NCI-H69 (cell line): ENCODE measurements at places on chromosomes 2 and 18.

DNA sequence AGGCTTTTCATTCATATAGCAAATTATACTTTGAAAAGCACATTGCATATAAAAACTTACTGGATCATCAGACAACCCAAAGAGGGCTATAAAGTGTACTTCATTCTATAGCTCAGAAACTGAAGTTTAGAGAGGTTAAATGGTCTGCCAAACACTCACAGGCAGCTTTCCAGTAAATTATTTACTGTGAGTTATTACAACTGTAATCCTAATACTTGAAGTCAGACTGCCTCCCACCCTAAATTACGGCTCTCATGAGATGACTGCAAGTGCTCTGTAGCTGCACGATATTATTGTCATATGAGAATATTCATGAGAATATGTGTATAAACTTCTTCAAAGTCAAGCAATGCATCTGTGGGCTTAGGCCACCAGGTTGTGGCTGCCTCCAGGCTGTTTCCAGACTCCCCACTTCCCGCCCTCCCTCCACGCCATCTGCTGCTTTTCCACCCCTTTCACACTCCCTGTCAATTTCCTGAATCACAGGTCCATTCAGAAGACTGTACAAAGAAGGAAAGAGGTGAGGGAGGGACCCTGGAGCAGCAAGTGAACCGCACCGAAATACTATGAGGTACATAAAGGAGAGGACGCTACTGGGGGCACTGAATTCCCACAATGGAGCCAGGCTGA, 111.1 kb upstream of the SPOPL start:
- peak; percentile 95 for DNase-seq

GRCh38 chr2:175010848-175011254, 5.7 kb upstream of the CHN1 start:
- peak; percentile 91 for DNase-seq

- no peak for DNase-seq
Measured at GRCh38 chr2:283996-284794, 3.7 kb downstream of the ALKAL2 start.

DNA sequence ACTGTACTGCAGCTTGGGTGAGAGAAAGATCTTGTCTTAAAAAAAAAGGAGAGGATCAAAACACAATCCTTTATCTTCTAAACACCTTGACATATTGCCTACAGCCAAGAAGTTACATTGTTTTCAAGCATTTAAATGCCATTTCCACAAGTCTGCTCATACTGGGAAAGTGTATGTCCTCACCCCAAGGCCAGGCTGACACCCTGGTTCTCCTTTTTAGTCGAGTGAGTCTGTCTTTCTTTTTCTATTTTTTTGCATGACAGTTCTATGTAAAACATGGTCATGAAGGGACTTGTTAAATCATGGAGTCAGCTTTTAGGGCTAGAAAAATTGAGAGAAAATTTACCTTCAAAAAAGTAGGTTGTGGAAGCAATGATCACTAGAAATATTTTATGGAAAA, 233.3 kb downstream of the FAM210A start:
- DNase-seq = no peak

DNA sequence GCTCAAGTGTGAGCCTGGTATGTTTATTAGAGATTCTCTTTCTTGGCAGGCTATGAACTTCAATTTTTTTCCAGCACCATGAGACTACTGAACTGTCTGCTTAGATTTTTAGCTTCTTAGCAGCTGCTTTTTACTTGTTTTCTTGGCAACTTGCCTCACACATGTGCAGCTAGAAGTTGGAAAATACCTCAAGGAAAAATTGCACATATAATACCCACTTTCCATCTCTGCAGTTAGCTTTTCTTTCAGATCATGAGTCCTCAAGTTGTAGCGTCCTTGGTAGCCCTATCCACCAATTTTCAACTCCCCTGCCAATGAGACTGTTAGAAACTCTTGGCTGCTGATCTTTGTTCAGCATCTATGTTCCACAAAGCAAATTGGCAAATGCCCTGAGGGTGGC, 302.1 kb downstream of the HRH4 start:
- no peak for DNase-seq

GRCh38 chr2:144995482-144995881, 475.6 kb upstream of the ZEB2 start:
- no peak for DNase-seq

GRCh38 chr18:52992041-52992440, 652.0 kb downstream of the DCC start:
- peak; percentile 66 for DNase-seq

GRCh38 chr2:156517419-156517818, 81.2 kb downstream of the GPD2 start:
- DNase-seq = no peak

- no peak for DNase-seq
Measured at GRCh38 chr2:3650140-3650920, 7.7 kb upstream of the ALLC start.

DNA sequence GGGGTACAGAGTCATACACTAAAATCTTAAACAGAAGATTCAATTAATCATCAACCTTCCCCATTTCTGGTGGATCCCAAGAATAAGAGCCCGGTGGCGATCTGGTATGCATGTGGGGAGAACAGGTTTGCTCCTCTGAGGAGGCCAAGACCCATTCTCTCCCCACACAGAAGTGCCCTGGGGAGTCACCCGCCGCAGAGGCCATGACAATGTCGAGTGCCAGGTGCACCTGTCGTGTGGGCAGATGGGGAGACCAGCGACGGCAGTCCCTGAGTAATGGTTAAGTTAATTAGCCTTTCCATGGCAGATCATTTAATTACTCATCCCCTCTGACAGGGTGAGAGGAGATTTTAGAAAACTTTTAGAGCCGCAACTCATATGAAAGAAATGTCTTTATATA, 345.0 kb downstream of the NCKAP5 start:
- no peak for DNase-seq

DNA sequence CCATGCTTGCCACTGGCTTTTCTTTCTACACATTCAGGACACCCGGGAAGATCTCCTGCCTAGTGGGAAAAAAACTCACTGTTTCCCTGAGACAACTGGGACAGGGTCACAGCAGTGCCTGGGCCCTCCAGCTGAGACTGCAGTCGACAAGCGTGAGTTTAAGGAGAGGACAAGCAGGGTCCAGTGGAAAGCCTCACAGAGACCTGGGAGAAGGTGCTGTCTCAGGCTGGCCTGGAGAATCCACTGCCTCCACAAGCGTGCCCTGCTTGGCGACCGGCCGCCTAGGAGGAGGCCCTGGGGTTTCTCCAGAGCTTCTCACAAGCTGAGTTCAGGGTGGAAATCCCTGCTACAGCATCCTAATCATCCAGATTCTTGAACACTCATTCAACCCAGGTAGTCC, 519.6 kb upstream of the RAB6C start:
- DNase-seq = no peak

DNA sequence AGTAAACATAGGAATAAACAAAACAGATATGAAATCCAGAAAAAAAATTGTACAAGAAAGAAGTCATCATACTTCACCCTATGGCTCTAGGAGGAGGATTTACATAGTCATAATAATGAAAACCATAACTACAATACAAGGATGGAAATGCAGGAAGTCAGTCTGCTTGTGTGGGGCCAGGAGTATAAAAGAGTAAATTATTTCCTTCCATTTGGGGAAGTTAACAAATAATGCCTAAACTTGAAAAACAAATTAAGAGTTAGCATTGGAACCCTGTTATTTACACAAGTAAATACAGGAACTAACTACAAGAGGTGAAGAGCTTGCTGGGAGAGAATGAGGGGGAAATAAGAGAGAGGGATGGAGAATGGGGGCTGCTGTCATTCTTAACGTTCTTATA, 15.4 kb downstream of the TMEM163 start:
- no peak for DNase-seq

DNA sequence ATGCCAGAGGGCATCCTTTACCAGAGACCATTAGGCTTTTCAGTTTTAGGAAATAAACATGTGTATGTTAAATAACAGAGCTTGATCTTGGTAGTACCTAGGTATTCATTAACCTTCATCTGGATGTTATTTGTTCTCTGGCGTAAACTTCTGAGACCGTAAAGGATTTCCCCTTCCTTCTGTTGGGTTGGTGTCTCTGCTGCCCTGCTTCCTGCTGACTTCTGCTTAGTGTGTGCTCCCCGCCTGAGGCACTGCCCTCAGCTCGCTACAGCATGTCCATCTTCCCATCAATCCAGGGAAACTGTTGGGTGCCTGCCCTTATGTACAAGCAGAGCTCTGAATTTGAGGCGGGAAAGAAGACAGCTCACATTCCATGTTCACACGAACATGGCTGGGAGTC, 177.9 kb downstream of the TPGS2 start:
- peak; percentile 89 for DNase-seq

- DNase-seq = no peak
Measured at GRCh38 chr2:64401529-64401880, 52.5 kb upstream of the LGALSL start.

DNA sequence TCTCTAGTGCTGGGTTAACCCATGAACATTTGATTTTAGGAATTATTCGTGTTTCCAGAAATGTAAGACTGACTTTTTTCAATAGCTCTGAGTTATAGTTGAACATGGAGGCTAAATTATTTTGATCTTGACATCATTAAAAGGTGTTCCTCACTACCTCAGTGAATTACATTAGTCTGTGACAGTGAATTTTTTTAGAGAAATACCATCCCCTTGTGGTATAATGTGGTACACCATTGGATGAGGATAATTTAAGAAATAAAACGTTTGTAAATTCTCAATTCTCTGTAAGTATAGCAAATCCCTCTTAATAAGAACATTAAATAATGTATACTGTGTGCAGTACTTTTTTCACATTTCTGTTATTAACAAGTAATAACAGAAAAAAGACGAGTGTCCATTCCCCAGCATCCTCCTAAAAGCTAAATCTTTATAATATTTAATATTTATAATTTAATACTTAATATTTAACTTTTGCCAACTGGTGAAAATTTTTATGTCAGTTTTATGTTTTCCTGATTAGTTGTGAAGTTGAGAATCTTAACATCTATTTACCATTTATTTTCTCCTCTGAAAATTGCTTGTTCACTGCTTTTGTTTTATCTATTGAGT, 70.3 kb upstream of the CWC22 start:
- DNase-seq = peak; percentile 15

DNA sequence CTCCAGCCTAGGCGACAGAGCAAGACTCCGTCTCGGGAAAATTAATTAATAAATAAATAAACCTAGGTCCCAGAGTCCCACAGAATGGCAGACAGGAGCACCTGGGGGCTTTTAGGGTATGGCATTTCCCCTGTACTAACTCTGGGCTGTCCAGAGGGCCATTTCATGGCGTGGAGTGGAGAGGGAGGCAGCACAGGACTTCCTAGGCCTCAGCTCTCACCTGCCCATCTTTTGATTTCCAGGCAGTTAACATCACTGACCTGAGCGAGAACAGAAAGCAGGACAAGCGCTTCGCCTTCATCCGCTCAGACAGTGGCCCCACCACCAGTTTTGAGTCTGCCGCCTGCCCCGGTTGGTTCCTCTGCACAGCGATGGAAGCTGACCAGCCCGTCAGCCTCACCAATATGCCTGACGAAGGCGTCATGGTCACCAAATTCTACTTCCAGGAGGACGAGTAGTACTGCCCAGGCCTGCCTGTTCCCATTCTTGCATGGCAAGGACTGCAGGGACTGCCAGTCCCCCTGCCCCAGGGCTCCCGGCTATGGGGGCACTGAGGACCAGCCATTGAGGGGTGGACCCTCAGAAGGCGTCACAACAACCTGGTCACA, 5.1 kb downstream of the IL1RN start:
- DNase-seq = no peak

DNA sequence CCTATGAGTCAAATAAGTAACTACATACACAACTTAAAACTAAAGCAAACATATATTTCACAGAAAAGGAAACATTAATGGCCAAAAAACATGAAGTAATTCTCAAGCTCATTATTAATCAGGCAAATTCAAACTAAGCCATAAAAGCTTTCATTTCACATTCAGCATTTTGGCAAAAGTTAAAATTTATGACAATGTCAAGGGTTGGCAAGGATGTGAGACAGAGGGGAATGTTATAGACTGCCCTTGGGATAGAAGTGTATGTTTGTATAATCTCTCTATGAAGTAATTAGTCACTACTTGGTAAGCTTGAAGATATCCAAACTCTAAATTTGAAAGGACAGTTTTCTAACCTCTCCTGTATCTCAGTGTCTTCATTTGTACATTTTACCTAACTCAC, 539.4 kb downstream of the RIT2 start:
- DNase-seq = peak; percentile 74

GRCh38 chr18:23675896-23676295, 13.2 kb upstream of the ANKRD29 start:
- no peak for DNase-seq

- DNase-seq = peak; percentile 49
Measured at GRCh38 chr18:55777666-55778304, 189.8 kb upstream of the TCF4 start.

DNA sequence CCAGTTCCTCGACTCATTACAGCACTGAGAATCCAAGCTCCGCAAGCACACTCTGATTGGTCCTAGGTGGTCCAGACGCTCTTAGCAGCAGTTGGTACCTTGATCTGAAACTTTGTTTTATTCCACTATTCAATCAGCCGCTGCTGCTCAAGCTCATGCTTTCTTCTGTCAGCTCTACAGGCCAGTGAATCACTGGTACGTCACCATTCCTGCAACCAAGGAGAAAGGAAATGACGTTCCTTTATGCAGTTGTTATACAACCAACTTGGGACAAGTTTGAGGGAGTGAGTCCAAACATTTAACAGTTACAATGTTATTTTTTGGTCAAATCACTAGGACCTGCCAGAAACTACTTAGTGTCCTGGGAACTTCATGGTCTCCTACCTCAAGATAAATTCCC, 398.8 kb upstream of the TMEFF2 start:
- DNase-seq = no peak

GRCh38 chr2:229237270-229237669, 33.8 kb downstream of the PID1 start:
- DNase-seq = no peak

DNA sequence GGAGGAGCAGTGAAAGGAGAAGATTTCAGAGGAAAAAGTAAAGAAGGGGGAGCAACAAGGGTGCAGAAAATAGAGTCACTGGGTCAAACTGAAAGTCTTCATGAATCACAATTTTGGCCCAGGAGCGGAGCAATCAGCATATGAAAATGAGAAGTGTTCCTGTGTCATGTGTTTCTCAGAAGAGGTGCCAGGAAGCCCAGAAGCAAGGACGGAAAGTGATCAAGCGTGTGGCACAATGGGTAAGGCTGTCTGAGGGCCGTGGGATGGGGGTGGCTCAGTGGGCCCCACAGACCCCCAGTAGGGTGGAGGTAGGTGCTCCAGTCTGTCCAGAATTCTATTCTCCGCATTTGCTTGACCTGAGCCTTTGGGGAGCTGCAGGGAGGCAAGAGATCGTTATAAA, 44.2 kb downstream of the SP140 start:
- no peak for DNase-seq

DNA sequence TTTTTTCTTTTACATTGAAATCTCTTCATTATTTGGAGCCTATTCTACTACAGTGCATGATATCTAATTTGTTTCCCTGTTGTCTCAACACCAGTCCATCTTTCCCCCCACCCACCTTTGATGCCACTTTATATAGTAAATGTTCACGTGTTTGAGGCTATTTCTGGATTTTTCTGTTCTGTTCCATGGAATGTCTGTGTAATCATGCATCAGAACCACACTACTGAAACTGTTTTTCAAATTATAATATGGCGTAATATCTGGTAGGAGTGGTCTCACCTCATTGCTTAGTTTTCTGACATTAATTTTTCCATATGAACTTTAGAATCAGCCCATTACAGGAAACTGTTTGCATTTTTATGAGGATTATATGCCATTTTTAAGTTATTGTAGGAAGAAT, 19.1 kb upstream of the NARS1 start:
- no peak for DNase-seq
